ENCODE measurements at places on chromosomes 7 and 10. TPM values are rescaled to one million over a fixed set of nuclear protein-coding genes. Genes with fewer than 3 reads are reported as not detected.

DNA sequence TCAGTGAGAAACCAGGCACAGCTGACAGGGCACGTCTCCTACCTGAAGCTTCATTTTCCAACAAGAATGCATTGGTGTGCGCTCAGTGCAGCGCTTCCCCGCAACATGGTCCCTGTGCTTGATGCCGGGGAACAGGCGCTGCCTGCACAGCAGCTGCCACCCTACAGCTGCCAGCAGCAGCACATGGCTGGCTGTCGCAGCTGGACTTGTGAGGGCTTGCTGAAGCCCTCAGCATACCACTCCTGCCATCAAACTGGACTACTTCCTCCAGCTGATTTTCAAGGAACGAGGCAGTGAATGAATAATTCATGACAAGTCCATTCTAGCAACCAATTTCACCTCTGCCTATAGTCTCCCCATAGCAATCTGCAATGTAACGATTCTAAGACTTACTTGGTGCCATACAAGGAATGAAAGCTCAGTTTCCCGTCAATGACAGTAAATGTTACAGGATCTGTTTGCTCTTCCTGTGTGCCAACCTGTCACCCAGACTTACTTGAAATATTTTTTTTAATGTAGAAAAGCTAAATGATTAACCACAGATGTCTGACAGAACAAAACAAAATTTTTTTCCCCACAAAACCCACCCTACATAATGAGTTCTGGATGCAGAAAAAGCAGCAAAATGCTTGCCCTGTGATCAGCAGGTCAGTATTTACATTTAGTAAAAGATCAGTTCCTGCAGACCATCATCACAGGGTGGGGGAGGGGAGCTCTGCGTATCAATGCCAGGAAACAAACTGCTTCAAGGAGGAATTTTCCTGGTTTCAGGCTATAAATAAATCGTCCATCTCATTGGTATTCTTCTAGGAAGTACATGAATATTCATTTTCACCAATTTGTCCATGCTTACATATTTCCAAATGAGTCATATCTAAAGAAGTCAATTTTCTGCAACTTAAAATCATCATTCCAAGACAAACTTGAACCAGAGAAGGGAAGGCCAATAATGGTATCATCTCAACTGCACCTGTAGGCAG is 140.6 kb downstream of the ALOX5 start:
- peak; percentile 46 for DNase-seq

The SLC18A3 gene
- not detected for polyA plus RNA-seq

GRCh38 chr7:94605031-94605430 is 50.9 kb downstream of the SGCE start:
- DNase-seq: no peak

The POT1 gene
- polyA plus RNA-seq: 24.3 TPM

DNA sequence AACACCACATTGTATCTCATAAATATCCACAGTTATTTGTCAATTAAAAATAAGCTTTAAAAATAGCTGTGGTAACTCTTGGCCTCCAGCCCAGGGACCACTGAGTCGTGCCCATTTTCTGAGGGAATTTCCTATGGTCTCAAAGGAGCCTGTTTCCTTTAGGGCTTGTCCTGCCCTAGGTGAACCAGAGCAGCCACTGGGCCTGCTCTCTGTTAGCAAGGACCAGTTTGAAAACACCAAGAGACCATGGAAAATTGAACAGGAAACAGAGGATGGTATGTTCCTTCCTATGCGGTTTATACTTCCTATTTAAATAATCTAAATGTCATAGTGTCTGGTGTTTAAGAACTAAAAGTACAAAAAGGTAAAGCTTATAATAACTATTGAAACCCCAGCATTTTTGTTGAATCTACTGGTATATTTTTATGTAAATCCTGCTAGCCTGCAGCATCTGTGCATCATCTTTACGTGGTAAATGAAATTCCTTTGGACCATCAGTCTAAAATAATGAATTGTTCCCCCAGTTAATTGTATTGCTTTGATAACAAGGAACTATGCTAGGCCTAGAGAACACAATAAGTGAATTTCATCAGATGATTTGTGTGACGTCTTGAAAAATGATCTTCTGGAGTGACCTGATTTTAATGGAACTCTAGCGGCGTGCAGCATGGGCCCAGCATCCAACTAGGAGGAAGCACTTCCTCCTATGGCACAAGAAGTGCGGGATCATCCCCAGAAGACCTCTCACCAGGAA is 333.7 kb downstream of the GFRA1 start:
- no peak for DNase-seq

- DNase-seq: no peak
Observed at GRCh38 chr7:73530800-73531199, 8.7 kb upstream of the BAZ1B start.

The CAMK2B gene
- polyA plus RNA-seq: 11.3 TPM

GRCh38 chr7:25262586-25262985 is 34.3 kb upstream of the NPVF start:
- DNase-seq: no peak

DNA sequence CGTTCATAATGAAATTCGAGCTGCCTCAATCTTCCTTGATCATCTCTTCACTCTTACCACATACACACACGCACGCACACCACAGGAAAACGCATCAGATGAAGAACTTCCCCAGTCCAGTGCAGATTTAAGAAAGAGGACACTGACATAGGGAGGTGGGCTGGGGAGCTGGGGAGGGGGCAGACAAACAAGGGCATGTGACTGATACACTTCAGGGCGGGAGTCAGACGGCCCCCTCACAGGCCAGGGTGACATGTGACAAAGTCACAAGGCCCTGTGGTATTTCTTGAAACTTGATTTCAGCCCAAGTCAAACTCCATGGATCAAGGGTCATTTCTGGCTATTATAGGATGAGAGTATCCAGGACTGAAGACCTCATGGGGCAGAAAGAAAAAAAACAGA is 82.6 kb downstream of the KCNMA1 start:
- no peak for DNase-seq

The CPA5 gene
- 1.4 TPM for polyA plus RNA-seq

DNA sequence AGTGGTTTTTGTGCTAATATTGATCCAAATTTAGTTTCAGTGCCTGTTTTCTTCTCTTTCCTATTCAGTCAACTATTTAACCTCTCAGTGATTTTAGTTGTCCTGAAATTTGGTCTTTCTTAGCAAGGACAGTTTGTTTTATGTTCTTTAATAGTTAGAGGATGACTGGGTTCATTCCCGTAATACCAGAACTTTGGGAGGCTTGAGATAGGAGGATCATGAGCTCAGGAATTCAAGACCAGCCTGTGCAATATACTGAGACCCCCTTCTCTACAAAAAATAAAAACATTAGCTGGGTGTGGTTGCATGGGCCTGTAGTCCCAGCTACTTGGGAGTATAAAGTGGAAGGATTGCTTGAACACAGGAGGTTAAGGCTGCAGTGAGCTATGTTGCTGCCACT is 148.3 kb downstream of the EXOC4 start:
- DNase-seq: no peak

- no peak for DNase-seq
Observed at GRCh38 chr10:57983281-57983791, 284.4 kb downstream of the IPMK start.

GRCh38 chr7:21426286-21427181 is 1.3 kb upstream of the SP4 start:
- DNase-seq: no peak

GRCh38 chr7:19463581-19463980 is 245.3 kb downstream of the POLR1F start:
- DNase-seq: no peak

Data from muscle of back (tissue), 13 donors.